T-helper 17 cell (primary cell): ENCODE measurements at places on chromosomes 2 and 18. TPM values are rescaled to one million over a fixed set of nuclear protein-coding genes. Genes with fewer than 3 reads are reported as not detected.

Gene DYSF
- total RNA-seq, result 2.8 TPM

Gene CEBPZOS
- 23.2 TPM for total RNA-seq

Gene ANKRD29
- total RNA-seq, result 0.25 TPM

Gene NT5DC4
- not detected for total RNA-seq

Gene SP140L
- 64.7 TPM for total RNA-seq

Gene GREB1L
- total RNA-seq, result not detected

Gene MDH1B
- not detected for total RNA-seq

Gene NOL4
- total RNA-seq, result not detected

Gene CAPG
- 90.3 TPM for total RNA-seq

Gene LRP1B
- 0.02 TPM for total RNA-seq

Gene SOX11
- not detected for total RNA-seq

Gene PKDCC
- 1.2 TPM for total RNA-seq

Gene CRACDL
- total RNA-seq, result 0.29 TPM

Gene EFR3B
- total RNA-seq, result not detected

Gene MAL
- total RNA-seq, result 159 TPM

Gene UGT1A4
- not detected for total RNA-seq

Gene FBXO48
- total RNA-seq, result 1.5 TPM
